GM20000 (cell line): ENCODE measurements at places on chromosomes 1 and 21.

DNA sequence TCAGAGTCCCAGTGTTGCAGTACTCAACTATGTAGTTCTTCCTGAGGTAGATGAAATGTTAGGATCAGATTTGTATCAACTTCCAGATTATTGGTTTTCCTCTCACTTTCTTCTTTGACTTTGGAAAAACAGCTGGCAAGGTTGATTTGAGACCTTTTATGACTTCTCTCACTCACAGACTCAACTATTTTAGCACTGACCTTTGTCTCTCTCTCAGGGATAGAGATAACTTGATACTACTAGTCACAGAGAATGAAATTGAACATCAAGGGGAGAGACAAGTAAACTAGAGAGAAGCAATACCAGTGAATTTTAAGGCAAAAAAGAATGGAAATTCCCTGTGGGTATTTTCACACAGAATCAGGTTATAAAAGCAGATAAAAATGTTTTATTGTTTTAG lies 159.7 kb upstream of the B3GALT2 start:
- no peak for DNase-seq

- DNase-seq: no peak
These were observed 12.7 kb upstream of the IFI16 start for GRCh38 chr1:158996998-158997397.

DNA sequence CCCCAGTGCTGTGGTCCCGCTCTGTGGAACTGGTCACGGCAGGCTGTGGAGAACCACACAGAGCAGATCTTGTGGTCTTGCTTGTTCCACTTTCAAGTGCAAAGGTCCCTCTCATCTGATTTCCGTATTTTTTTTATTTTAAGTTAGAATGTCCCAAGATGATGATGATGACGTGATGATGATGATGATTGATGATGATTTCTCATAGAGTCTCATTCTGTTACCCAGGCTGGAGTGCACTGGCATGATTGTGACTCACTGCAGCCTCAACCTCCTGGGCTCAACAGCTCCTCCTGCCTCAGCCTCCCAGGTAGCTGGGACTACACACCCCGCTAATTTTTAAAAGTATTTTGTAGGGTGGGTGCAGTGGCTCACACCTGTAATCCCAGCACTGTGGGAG lies 12.2 kb downstream of the EVA1C start:
- DNase-seq: no peak

- no peak for DNase-seq
These were observed 6.6 kb upstream of the CD46 start for GRCh38 chr1:207745285-207745684.

DNA sequence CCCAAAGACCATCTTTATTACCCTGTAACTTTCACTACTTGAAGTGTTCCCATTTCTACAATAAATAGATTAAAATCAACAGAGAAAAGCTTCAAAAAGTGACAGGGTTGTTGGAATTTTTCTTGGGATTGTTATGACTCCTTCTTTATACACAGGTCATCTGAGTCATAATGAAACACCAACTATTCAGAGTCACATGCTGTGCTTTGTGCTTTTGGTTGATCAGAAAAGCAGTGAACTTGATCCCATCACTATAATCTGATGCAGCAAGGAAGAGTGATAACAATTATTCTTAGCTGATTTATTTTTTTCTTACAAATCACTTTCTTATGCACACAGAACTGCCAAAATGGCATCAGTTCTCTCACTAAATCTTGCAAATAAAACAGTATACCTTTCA lies 422.9 kb downstream of the PTBP2 start:
- no peak for DNase-seq

DNA sequence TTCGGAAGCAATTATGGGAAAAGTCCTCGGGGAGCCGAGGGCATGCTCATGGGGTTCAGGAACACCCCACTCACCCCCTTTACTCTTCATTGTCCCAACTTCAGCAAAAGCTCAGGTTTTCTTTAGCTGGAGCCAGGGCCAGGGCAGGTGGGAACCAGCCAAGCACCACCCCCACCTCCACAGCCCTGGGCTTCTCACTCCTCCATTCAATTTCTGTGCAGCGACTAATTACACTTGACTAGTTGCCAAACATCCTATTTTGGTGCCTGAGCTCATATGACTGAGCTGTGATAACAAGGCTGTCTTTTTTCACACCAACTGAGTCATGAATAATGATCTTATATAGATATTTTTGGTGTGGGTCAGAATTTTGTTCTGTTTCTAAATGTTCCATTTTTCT lies 257.2 kb upstream of the AJAP1 start:
- no peak for DNase-seq

- peak; percentile 26 for DNase-seq
These were observed 4.3 kb upstream of the FOXD2 start for GRCh38 chr1:47433477-47434050.

DNA sequence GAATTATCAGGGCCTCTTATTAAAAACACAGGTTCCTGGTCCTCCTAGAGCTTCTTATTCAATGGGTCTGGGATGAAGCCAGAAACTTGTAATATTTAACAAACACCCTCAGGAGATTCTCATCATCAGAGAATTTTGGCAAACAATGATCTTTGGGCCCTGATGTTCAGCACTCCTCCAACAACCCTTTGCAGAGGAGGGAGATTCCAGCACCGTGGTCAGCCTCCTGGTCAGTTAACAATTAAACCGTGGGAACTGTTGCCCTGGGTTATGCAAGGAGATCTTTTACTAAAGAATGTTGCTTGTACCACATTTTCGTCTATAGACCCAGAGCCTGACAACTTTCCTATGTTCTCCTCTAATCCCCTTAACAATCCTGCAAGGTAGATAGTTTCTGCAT lies 294.4 kb downstream of the PLPP3 start:
- no peak for DNase-seq

DNA sequence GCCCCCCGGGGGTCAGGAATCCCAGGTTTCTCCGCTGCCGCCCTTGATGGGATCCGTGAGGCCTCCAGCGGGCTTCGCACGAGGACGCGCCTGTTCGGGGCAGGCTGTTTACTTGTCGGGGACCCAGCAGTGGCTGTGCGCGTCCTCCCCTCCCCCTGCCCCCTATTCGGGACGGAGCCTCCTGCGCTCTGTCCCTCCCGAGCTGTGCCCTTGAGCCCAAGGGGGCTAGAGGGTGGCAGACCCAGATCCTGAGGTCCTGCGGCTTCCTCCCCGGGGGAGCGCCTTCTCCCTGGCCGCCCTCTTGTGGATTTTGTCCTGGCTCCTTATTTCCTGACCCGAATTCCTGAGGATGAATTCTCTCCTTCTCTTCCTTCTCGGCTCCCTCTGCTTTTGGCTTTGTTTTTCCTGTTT lies 38.4 kb downstream of the PIK3CD start:
- no peak for DNase-seq

- no peak for DNase-seq
These were observed 65.9 kb upstream of the C1orf105 start for GRCh38 chr1:172354291-172355274.

DNA sequence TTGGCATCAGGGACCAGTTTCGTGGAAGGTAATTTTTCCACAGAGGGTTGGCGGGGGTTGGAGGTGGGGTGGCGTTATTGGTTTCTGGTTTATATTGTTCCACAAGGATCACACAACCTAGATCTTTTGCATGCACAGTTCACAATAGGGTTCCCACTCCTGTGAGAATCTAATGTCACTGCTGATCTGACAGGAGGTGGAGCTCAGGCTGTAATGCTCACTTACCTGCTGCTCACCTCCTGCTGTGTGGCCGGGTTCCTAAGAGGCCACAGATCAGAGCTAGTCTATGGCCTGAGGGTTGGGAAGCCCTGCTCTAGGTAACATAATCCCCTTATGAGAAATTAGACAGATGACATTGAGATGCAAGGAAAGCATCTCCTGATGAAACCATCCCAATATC lies 12.6 kb downstream of the GBP5 start:
- DNase-seq: no peak

GRCh38 chr1:243712242-243712641 lies 137.8 kb downstream of the AKT3 start:
- DNase-seq: no peak

- no peak for DNase-seq
These were observed 73.9 kb upstream of the RRP15 start for GRCh38 chr1:218211241-218211640.

DNA sequence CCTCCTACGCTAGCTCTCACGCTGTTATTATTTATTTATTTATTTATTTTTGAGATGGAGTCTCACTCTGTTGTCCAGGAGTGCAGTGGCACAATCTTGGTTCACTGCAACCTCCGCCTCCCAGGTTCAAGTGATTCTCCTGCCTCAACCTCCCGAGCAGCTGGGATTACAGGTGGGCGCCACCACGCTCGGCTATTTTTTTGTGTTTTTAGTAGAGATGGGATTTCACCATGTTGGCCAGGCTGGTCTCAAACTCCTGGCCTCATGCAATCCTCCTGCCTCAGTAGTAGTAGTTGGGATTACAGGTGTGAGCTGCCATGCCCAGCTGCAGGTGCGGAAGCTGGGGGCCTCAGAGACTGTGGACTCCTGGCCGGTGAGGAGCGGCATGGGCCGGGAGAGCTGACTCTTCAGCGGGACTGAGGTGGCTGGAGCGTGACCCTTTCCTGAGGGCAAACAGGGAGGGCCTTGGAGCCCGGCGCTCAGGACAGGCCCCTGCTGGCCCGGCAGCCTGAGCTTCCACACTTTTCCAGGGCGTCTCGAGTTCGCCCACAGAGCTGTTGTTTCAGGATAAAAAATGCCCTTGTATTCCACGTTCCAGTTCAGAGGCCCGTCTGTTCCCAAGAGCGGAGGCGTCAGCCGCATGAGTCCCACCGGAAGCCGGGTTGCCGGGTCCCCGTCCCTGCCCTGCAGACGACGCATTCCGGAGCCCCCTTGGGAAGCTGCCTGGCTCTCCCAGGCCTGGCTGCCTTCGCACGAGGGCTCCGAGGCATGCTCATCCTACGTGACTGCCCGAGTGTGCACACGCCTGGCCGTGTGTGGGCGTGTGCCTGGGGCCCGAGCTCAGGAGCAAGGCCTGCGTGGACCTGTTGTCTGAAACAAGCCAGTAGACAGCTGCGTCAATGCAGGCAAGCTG lies 126.2 kb downstream of the SIK1 start:
- DNase-seq: no peak

DNA sequence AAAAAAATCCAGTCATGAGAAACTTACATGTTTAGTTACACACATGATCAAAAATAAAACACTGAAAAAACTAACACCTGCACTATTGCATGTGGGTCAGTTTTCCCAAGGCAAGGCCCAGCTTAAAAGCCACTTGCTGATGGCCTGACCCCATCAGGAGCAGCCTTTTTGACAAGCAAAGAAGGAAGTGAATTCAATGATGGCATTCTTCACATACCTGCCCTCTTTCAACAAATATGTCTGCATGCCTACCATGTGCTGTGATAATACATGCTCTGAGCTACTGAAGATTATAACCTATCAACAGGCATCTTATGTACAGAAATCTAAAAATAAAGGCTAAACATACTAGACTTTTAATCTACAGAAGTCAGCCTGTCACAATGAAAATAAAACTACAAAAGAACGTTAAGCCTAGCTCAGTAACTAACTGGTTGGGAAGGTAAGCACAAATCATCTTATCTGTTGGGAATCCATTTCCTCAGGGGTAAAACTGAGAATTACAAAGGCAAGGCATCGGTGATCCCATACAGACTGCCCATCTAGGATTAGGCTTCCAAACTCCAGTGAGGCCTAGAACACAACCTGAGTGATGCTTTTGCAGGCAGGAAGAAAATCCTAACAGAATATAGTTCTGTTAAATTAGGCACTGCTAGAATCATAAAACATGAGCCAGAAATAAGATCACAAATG lies 14.5 kb downstream of the SORT1 start:
- no peak for DNase-seq

GRCh38 chr1:201020721-201021629 lies 2.5 kb downstream of the KIF21B start:
- DNase-seq: no peak

DNA sequence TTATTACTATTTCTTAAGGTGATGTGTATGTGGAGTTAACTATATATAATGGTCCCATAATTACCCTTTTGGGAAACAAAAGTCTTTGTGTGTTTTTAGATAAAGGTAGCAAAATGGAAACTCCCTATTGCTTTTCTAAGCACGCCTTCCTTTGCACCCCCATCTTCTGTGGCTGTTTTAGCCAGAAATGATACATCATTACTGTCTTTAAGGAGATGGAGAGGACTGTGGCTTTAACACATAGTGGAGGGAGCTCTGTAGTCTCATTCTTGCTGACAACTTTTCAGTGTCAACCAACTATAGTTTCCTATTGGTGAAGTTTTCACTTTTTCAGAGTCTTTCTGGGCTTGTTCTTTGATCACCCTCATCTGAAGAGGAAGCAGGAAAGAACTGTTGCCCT lies 1.0 kb downstream of the APOBEC4 start:
- peak; percentile 34 for DNase-seq

- DNase-seq: no peak
These were observed 54.3 kb downstream of the SLX9 start for GRCh38 chr21:44994047-44994694.

DNA sequence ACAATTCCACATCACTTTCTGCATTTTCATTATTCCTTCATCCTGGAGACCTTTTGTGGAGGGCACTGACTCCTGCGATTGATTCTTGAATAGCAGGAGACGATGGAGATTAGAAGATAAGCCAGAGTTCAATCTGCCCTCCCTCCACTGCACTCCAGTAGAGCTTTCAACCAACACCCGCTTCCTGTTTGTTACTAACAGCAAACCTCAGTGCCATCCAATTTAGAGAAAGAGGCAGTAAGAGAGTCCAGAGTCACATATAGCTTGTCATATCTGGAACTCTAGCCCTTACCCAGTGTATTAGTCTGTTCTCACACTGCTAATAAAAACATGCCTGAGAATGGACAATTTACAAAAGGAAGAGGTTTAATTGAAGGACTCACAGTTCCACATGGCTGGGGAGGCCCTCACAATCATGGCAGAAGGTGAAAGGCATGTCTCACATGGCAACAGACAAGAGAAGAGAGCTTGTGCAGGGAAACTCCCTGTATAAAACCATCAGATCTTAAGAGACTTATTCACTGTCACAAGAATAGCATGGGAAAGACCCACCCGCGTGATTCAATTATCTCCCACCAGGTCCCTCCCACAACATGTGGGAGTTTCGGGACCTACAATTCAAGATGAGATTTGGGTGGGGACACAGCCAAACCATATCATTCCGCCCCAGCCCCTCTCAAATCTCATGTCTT lies 55.9 kb downstream of the PCBP3 start:
- no peak for DNase-seq

DNA sequence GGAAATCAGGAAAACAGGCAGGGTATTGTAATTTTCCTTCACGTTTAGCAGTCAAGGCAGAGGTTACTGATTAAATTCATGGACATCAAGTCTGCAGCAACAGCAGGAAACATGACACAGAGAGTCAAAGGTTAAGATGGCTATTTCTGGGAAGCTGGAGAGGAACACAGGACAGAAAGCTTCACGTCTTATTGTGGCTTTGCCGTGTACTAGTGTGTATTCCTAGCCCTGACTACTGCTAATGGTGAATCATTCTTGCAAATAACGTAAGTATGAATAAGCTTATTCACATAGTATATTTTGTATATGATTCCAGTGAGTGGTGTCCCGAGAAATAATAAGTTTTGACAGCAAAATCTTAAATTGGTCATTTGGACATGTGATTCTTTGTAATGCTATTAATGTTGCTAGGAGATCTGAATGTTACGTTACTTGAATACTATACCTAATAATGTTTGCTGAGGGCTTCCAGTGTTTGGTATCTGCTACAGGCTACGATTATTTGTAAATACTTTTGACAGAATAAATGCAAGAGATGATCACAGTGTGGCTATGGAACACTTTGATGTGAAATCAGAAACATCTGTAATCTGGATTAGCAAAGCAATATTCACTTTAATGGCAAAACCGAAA lies 77.4 kb downstream of the DISP1 start:
- no peak for DNase-seq
